DND-41 (cell line): ENCODE measurements at places on chromosomes 7 and 10.

DNA sequence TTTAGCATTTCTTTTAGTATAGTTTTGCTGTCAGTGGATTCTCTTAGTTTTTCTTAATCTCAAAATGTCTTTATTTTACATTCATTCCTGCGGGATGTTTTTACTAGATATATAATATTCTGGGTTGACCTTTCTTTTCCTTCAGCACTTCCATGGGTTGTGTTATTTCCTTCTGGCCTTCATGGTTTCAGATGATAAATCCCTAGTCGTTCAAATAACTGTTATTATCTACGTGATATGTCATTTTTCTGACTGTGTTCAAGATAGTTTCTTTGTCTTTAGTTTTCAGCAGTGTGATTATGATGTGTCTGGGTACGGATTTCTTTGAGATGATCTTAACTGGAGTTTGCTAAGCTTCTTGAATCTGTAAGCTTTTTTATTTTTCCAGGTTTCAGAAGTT lies 75.7 kb upstream of the ELN start:
- no peak for DNase-seq
- no peak overlapping the region for H3K4me3 ChIP-seq

DNA sequence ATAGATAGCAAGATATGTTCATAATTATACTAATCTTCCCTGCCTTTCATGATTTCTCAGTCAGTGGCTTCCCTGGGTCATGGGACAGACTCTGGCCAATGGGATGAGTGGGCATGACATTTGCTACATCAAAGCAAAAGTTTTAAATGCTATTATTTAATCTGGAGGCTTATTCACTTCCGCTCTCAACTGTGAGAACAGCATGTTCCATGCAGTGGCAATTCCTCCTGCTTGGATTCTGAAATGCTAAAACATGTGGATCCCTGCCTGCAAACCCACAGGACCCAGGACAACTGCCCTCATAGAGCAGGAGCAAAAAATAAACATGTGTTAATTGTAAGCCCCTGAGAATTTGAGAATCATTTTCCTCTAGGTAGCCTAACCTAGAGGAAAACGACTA lies 1412.4 kb upstream of the CELF2 start:
- H3K27ac ChIP-seq = no peak overlapping the region
- peaks cover 2% of the 10 kb centered on the region for H3K27me3 ChIP-seq
- DNase-seq = no peak
- no peaks in the 10 kb centered on the region for H3K4me1 ChIP-seq

- no peak overlapping the region for H3K4me3 ChIP-seq
- no peak for DNase-seq
- H3K27ac ChIP-seq = no peak overlapping the region
- no peaks in the 10 kb centered on the region for H3K4me1 ChIP-seq
These were observed 44.3 kb upstream of the CABCOCO1 start for GRCh38 chr10:61618388-61618961.

- no peak overlapping the region for H3K27ac ChIP-seq
- peaks cover 18% of the 10 kb centered on the region for H3K27me3 ChIP-seq
- no peak overlapping the region for H3K4me3 ChIP-seq
- no peak for DNase-seq
- H3K36me3 ChIP-seq = no peaks in the 10 kb centered on the region
These were observed 53.4 kb downstream of the WNT2 start for GRCh38 chr7:117269417-117269816.

DNA sequence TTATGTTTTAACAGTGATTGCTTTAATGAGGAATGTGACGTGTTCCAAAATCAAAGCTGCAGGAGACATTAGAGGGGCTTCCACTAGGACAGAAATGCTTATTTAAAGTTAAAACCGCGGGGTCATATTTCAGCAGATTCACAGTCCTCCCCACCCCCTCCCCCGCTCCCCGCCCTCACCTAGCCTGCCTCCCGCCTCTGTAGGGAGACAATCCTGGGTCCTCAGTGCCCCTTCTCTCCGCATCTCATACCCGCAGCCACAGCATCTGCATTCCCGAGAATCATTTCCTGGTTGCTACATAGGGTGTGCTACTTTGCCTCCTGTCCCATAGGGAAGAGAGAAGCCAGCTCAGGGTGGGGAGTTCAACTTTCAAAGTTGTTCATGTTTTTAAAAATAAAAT lies 3.1 kb upstream of the DRGX start:
- H3K27ac ChIP-seq = no peak overlapping the region
- no peak for DNase-seq
- H3K27me3 ChIP-seq = peaks cover 5% of the 10 kb centered on the region
- H3K36me3 ChIP-seq = no peaks in the 10 kb centered on the region

GRCh38 chr10:93068411-93069244 lies 5.1 kb upstream of the CYP26A1 start:
- H3K4me3 ChIP-seq = no peak overlapping the region
- H3K27me3 ChIP-seq = no peaks in the 10 kb centered on the region
- peaks cover 5% of the 10 kb centered on the region; the same call in 1 of the 2 replicates for H3K36me3 ChIP-seq
- DNase-seq = no peak

DNA sequence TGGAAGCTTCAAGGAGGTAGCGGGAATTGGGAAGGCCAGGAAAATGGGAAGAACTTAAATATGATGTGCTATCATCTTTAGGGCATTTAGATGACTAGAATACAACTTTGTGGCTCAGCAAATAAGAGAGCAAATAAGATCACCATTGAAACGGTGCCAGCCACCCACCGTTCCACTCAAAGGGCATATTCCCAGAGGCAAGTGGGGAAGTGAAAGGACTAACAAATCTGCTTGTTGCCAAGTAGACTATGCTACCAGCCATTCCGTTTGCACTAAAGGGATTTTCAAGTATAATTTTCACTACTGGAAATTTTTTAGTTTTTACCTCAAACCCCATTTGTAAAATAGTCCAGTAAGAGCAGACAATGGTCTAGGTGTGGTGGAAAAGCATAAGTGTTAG lies 4.0 kb upstream of the PPP1R3C start:
- H3K27ac ChIP-seq = no peak overlapping the region
- no peak overlapping the region for H3K4me3 ChIP-seq
- H3K4me1 ChIP-seq = no peaks in the 10 kb centered on the region
- no peaks in the 10 kb centered on the region for H3K27me3 ChIP-seq
- H3K36me3 ChIP-seq = no peaks in the 10 kb centered on the region

GRCh38 chr10:80540981-80541750 lies 3.5 kb downstream of the SH2D4B start:
- no peak overlapping the region for H3K27ac ChIP-seq
- no peaks in the 10 kb centered on the region for H3K36me3 ChIP-seq
- no peak overlapping the region for H3K4me3 ChIP-seq

DNA sequence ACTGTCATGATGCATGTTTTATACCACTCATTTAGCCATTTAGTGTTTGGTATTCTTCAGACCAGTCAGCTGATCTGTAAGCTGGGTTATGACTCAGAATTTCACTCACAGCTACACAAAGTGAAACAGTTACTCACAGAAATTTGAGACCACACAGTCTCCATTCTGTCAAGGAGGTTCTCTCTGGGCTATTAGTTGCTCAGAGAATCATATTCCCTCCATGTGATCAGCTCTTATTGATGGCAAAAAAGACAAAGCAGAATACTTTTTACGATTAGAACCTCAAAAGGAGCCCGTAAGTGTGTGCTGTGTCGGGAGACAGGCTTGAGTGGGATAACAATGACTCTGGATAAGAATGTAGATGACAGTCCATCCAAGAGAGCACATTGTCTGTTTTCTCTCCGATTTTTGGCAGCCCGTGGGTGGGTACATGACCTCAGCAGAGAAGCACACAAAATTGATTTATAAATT lies 277.6 kb upstream of the SORCS1 start:
- DNase-seq = no peak
- H3K27ac ChIP-seq = no peak overlapping the region
- no peaks in the 10 kb centered on the region for H3K4me1 ChIP-seq

DNA sequence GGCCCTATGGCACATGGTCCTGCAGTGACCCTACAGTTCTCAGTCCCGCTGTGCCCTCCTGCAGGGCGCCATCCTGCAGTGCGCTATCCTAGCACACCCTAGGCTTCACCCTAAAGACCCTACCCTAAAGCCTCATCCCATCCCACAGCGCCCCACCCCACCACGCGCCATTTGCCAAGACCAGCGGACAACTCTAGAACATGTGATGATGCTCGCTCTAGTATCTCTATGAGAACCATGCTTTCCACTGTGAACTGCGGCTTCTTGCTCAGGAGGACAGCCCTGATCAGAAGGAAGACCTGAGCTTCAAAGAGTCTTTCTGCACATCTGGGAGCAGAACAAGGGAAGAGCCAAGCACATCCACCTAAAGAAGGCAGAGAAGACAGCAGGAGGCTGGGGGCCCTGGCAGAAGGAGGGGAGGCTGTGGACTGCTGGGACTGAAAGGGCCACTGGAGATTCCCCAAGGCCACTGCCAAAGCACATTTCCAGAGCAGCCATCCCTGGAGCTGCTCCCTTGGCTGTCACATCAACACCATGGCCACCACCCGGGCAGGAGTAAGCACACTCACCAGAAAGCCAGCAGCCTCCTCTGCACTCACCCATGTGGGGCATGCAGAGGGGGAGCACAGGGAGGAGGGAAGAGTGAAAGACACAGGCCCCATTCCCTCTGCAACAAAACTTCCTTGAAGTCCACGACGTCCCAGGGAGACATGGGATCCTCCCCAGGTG lies 134.1 kb downstream of the TNS3 start:
- H3K27ac ChIP-seq = no peak overlapping the region
- H3K36me3 ChIP-seq = no peaks in the 10 kb centered on the region
- no peaks in the 10 kb centered on the region for H3K4me1 ChIP-seq
- H3K4me3 ChIP-seq = no peak overlapping the region

- H3K27me3 ChIP-seq = no peaks in the 10 kb centered on the region
- H3K27ac ChIP-seq = no peak overlapping the region
- no peaks in the 10 kb centered on the region for H3K4me1 ChIP-seq
These were observed 44.5 kb downstream of the KCNMA1 start for GRCh38 chr10:77592946-77593636.

DNA sequence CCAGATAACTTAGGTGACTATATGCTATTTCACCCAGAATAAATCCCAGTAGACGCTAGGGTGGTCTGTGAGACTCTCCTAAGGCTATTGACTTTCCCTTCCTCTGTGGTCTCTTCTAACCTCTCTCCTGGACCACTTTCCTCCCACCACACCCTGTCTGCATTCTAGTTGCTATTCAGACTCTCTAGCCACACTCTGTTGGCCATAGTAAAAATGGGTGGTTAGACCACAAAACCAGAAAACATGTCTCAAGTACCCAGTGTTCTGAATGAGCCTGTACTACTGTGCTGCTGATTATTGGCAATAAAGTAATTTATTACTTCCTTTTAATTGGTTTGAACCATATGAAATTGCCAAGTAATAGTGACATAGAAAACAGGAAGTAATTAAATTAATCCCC lies 240.8 kb downstream of the KIF20B start:
- no peaks in the 10 kb centered on the region for H3K36me3 ChIP-seq
- no peaks in the 10 kb centered on the region for H3K27me3 ChIP-seq
- no peak overlapping the region for H3K4me3 ChIP-seq
- peaks cover 7% of the 10 kb centered on the region for H3K4me1 ChIP-seq
- H3K27ac ChIP-seq = no peak overlapping the region

DNA sequence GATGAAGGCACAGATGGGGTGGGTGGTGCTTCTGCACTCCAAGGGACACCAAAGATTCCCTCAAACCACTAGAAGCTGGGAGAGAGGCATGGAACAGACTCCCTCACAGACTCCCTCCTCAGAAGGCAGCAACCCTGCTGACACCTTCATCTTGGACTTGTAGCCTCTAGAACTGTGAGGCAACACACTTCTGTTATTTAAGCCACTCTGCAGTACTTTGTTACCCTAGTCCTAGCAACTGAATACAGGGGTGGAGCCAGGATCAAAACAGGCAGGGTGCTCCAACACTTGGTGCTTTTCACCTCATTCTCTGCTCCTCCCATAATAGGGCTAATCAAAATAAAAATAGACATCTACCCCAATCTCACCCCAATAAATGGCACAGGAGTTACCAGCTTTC lies 2.3 kb upstream of the GSTO1 start:
- H3K36me3 ChIP-seq = peaks cover 6% of the 10 kb centered on the region
- no peaks in the 10 kb centered on the region for H3K27me3 ChIP-seq
- DNase-seq = no peak

- no peak overlapping the region for H3K27ac ChIP-seq
- H3K4me3 ChIP-seq = no peak overlapping the region
- peaks cover 6% of the 10 kb centered on the region for H3K27me3 ChIP-seq
- H3K36me3 ChIP-seq = no peaks in the 10 kb centered on the region
- DNase-seq = no peak
These were observed 167.3 kb upstream of the MYO3A start for GRCh38 chr10:25766687-25767221.

GRCh38 chr10:79319115-79319771 lies 28.0 kb upstream of the PPIF start:
- H3K36me3 ChIP-seq = no peaks in the 10 kb centered on the region
- H3K4me3 ChIP-seq = no peak overlapping the region
- DNase-seq = no peak
- peaks cover 60% of the 10 kb centered on the region for H3K4me1 ChIP-seq
- peaks cover 23% of the 10 kb centered on the region for H3K27me3 ChIP-seq

DNA sequence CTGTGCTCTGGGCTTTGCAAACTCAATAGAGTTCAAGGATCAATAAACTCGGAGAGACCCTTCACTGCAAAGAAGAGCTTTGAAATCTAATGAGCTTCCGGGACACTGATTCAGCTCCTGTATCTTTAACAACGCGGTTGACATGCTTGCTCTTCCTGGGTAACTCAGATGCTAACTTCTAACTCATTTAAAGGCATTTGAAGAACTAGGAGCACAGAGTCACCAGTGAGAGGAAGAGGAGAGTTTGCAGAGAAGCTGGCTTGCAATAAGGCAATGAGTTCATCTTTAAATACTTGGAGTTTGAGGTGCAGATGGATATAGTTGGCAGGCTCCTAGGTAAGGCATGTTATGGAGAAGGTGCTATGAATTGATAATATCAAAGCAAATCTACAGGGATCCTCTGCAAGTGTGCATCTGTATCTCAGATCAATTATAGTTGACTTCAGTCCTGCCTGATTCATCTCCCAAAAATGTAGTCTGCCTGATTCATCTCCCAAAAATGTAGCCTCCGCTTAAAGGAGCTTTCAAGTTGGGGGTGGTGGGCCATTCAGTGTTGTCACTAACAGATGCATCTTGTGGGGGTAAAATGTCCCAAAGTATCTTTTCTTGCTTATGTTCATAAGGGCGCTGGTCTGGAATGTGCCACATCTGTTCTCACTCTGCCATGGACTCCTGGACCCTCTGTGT lies 182.5 kb upstream of the PRSS58 start:
- no peak for DNase-seq
- H3K27me3 ChIP-seq = no peaks in the 10 kb centered on the region
- no peaks in the 10 kb centered on the region for H3K36me3 ChIP-seq

GRCh38 chr7:37817591-37817960 lies 30.8 kb upstream of the NME8 start:
- peaks cover 3% of the 10 kb centered on the region for H3K27me3 ChIP-seq
- no peaks in the 10 kb centered on the region for H3K4me1 ChIP-seq
- no peak for DNase-seq
